Suppressor macrophage treated with lipopolysaccharide for 1 hour (primary cell): ENCODE measurements at places on chromosomes 12 and 14.
A peak's percentile ranks its signal among the peaks of the same experiment; 100 is the strongest.

DNA sequence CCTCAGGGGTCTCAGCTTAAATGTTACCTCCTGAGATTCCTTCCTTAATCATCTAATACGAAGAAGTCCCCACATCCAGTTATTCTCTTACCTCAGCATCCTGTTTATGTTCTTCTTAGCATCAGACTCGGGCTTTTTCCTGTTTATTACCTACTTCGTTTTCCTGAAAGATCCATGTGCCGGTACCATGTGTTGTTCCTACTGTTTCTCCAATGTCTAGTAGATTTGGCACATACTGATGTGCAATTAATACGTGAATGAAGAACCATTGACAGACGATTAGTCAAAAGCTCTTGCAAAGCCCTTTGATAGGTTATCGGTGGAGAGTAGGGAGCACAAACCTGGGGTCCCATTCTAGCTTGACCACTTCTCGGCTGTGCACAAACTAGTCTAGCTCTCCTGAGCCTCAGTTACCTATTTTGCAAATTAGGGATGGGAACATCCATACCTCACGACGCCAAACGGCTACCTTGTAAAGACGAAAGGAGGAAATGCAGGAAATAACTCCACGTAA, 735 bp upstream of the MAPKAPK5 start:
- DNase-seq = no peak

DNA sequence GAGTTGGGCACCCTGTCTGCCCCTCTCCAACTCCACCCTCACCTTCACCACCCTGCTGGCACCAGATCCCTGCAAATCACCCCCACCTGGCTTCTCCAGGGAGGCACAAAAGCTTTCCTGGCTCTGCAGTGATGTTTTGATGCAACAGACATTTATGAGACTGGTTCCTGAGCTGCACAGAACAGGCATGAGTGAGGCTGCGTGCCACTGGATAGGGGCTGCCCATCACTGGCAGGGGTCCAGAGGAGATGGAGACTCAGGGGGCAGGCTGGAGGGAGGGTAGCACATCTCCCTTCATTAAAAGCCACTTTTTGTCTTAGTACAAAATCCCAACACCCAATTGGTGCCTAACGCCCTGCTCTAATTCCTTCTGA, 17.3 kb upstream of the ZDHHC22 start:
- DNase-seq = no peak

GRCh38 chr12:56158029-56158925, at the start of gene MYL6:
TSS of gene MYL6 (plus strand) at chr12:56158359. CDS start at chr12:56158402, 43 bp downstream.
- peak; percentile 99 for DNase-seq

DNA sequence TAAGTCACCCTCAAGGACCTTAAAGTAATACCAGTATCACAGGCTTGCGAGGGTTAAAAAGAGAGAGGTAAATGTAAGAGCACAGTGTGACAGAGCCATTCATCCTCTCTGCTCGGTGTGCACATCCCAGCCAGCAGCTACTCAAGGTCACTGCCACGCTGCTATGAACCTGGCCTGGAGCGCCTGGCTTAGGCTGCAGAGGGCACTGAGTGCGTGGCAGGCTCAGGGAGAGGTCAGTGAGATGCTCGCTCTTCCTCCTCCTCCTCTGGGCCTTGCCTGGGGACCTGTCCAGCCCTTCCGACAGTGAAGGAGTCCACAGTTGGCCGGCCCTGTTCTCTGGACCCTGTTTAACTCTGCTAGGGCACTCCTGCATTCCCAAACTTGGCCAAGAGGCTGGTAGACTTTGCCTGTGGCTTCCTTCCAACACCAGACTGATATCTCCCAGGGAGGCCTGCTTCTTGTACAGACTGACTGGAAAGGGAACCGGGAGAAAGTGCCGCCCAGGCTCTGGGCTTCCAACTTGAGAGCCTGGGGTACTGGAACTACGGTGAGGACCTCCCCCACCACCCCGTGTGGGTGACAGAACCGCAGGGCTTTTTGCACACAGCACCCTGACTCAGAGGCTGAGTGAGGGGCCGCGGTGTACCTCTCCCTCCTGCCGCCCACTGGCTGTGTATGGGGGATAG, 62.6 kb upstream of the CORO1C start:
- DNase-seq = no peak

GRCh38 chr12:78470354-78471195, 394.0 kb upstream of the SYT1 start:
- no peak for DNase-seq

GRCh38 chr14:99077076-99077843, 194.7 kb downstream of the BCL11B start:
- DNase-seq = peak; percentile 68

DNA sequence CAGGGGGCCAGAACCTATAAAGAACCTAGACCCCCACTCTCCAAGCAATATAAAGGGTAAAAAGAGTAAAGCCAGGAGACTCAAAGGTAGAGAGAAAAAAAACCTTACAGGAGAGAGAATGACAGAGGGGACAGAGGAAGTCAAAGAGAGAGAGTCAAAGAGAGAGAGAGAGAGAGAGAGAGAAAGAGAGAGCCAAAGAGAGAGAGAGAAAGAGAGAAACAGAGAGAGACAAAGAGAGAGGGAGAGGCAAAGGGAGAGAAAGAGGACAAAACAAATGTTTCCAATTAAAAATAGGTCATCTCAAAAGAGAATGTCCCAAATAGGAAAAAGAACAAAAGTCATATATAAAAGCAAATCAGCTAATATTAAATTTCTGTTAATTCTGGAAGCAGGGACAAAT, 251.5 kb downstream of the DPY19L2 start:
- DNase-seq = no peak

DNA sequence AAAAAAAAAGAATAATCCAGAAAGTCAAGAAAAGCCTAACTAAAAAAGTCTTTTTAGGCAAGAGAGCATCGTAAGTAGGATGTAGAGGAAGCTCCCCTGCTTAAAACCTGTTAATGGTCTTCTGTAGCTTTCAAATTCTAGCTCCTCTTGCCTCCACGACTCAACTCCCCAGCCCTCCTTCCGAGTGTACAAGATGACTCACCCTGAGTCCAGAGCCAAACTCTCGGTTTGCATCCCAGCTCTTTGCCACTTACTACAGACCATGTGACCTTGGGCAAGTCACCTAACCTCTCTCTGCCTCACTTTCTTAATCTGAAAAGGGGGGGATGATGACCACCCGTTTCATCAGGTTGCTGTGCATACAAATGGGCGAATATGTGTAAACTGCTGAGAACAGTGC, 460.4 kb downstream of the DPF3 start:
- DNase-seq = no peak

GRCh38 chr14:71551291-71551950, 380.8 kb upstream of the RGS6 start:
- no peak for DNase-seq
